T47D (cell line): ENCODE measurements at places on chromosomes 13 and 19.

- DNase-seq = peak; percentile 94
Measured at GRCh38 chr19:7619671-7620441, 9.5 kb downstream of the XAB2 start.

- DNase-seq = no peak
Measured at GRCh38 chr19:46271481-46272197, 25.2 kb upstream of the HIF3A start.

- DNase-seq = no peak
Measured at GRCh38 chr13:113882716-113883115, 18.8 kb upstream of the GAS6 start.

GRCh38 chr19:2429917-2430535, 2.6 kb upstream of the TIMM13 start:
- DNase-seq = no peak

DNA sequence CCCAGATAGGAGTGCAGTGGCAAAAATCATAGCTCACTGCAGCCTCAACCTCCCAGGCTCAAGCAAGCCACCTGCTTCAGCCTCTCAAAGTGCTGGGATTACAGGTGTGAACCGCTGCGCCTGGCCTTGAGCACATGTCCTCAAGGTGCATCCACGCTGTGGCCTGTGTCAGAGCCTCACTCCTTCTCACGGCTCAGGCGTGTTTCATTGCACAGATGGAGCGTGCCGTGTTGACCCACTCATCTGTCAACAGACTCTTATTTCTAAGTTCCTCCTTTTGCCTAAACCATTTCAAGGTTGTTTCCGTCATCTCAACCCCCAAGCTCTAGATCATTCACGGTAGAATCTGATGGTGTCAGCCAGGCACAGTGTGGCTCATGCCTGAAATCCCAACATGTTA, 28.2 kb downstream of the ATP8B3 start:
- DNase-seq = no peak

- DNase-seq = peak; percentile 53
Measured at GRCh38 chr19:48970923-48971395, 5.8 kb downstream of the FTL start.

DNA sequence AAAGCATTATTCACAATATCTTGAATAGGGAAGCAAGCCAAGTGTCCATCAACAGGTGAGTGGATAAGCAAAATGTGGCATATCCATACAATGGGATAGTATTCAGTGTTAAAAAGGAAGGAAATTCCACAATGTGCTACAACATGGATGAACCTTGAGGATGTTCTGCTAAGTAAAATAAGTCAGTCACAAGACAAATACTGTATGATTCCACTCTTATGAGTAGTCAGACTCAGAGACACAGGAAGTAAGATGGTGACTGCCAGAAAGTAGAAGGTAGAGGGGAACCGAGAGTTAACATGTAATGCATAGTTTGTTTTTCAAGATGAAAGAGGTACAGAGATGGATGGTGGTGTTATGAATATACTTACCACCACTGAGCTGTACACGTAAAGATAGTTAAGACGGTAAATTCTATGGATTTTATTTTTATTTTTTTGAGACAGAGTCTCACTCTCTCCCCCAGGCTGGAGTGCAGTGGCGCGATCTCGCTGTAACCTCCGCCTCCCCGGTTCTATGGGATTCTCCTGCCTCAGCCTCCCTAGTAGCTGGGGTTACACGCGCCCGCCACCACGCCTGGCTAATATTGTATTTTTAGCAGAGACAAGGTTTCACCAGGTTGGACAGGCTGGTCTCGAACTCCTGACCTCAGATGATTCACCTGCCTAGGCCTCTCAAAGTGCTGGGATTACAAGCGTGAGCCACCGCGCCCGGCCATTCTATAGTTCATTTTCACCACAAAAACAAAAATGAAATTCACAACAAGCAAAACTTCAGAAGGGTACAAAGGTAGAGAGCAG, 1.0 kb upstream of the CHAMP1 start:
- DNase-seq = no peak

DNA sequence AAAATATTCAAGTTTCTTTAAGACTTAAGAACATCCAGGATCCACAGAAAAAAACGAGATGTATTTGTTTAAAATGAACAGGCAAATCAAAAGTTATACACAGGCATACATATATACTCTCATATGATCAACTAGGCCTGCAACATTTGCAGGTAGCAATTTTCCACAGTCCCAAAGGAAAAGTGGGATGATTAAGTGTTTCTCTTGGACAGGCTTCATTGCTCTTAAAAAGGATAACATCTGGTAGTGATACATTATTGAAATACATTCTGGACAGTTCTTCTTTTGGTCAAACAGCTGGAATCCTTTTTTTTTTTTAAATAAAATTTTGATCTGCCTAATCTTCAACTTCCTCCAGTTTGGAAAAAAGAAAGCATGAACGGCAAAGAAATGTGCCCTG, 114.8 kb upstream of the TDRD3 start:
- no peak for DNase-seq

DNA sequence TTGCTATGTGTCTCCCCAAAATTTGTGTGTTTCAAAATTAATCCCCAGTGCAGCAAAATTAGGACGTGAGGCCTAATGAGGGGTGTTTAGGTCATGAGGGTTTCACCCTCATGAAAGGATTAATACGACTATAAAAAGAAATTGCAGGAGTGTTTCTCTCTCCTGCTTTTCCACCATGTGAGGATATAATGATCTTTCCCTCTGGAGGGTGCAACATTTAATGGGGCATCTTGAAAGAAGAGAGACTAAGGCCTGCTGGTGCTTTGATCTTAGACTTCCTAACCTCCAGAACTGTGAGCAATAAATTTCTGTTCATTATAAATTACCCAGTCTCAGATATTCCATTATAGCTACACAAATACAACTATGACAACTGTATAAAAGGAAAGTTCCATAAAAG, 183.2 kb downstream of the MYO16 start:
- DNase-seq = no peak

DNA sequence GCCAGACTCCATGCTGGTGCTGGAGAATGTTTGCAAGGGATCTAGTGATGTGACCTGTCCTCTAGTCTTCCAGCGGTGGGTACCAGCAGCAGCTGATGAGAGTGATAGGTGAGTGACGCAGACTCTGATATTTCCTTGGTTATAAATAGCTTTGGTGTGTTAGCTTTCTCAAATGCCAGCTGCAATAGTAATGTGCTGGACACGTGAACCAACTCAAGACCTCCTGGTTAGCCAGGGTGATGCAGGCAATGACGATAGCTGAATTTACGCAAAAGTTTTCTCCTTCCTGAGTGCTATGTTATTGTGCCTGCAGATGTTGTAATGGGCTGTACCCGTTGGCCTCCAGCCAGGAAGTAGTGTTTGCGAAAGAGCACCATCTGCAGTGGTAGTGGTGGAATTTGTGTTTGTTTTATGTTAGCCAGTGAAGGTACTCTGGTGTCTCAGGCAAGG, 129.5 kb downstream of the CYSLTR2 start:
- peak; percentile 31 for DNase-seq

DNA sequence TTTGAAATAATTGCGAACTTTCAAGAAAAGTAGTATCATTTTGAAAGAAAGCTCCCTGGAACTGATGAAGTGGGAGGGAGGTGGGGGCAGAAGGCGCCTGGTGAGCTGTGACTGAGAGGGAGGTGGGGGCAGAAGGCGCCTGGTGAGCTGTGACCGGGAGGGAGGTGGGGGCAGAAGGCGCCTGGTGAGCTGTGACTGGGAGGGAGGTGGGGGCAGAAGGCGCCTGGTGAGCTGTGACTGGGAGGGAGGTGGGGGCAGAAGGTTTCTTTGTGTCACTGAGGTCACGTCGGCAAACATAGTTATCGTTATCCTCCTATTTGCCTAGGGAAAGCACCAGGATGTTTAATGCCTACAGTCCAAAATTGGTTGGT, 24.2 kb downstream of the C2CD4C start:
- DNase-seq = no peak

DNA sequence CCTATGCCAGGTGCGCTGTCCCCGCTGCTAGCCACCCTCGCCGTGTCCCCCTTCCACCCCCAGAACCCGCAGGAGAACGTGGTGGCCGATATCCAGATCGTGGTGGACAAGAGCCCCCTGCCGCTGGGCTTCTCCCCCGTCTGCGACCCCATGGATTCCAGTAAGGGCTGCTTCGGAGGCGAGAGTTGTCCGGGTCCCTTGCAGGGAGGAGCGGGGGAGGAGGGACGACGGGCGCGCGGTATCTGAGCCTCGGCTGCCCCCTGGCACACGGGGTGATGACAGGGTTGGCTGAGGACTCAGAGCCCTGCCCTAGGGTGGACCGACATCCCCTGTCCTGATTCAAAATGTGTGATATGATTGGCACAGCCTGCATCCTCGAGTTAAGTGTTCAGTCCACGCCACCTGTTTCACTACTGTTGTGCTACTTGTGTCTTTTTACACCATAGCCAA, 653 bp downstream of the MVB12A start:
- DNase-seq = peak; percentile 27

- no peak for DNase-seq
Measured at GRCh38 chr13:101447852-101448251, 4.6 kb upstream of the ITGBL1 start.

- no peak for DNase-seq
Measured at GRCh38 chr13:67642657-67643056, 412.5 kb upstream of the PCDH9 start.

DNA sequence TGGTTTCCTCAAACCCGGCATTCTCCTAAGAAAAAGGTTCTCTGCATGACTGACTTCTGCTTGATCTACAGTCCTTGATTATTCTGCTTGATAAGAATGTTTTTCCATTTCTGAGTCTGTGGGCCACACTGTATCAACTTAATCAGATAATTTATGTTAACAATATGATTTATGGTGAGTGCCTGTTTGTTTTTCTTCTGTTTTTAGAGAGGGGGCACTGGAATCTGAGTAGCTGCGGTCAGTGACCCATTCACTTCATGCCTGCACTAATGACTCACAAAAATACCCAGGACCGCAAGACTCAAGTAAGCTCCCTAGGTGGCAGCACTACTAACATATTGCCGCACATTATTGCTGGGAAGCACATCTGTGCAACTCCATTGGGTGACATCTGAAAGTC, 542.3 kb upstream of the ATXN8OS start:
- DNase-seq = peak; percentile 52

- DNase-seq = peak; percentile 55
Measured at GRCh38 chr19:41882568-41883462, at the start of gene ARHGEF1. Gene ARHGEF1, plus strand, starts transcription at chr19:41883184. Its CDS starts 4,899 bp downstream, at chr19:41888083.

DNA sequence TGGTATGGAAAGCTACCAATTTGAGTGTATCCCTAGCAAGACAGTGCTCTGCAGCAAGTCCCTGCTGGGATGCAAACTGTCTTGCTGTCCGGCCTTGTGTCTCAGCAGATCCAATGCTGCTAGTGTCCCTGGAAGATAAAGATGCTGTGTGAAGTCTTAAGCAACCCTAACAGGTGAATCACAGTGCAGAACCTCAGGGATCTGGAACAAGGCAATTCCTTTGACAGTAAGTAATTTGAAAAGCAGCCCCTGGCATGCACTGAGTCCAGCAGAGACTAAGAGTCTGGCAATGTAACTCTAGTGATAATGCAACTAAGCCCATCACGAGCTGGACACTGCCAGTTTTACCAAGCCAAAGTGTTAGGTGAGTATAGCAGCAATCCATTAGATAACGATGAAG, 1.7 kb upstream of the UCHL3 start:
- DNase-seq = no peak

GRCh38 chr13:29861694-29862110, 11.3 kb upstream of the UBL3 start:
- no peak for DNase-seq
